Stimulated activated CD8-positive, alpha-beta memory T cell treated with anti-CD3 and anti-CD28 coated beads, Interleukin-7, amount 100 ng/mL, for 24 hours (primary cell): ENCODE measurements at places on chromosomes 5 and 9.

DNA sequence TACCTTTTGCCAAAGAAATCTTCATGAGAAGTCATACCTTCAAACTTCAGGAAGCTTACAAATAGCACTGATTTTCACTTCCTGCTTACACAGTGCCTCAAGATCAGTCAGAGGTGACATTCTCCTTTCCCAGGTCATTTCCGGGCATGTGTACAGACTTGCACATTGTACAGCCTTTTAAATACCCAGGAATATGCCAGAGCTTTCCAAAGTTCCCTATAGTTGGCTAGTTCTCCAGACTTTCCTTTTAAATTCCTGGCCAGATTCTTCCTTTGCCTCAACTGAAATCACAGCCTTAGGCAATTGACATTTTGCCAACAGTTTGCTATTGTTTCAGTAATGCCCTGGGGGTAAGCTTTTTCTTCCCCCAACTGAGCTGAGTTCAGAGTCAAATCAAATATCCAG lies 47.2 kb downstream of the RFX3 start:
- no peak for DNase-seq

DNA sequence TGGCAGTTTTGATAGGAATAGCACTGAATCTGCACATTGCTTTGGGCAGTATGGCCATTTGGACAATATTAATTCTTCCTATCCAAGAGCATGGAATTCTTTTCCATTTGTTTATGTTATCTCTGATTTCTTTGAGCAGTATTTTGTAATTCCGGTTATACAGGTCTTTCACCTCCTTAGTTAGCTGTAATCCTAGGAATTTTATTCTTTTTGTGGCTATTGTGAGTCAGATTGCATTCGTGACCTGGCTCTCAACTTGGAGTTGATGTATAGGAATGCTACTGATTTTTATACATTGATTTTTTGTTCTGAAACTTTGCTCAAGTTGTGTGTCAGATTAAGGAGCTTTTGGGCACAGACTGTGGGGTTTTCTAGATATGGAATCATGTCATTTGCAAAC lies 24.0 kb downstream of the TMEM161B start:
- no peak for DNase-seq

GRCh38 chr5:170143091-170143490 lies 37.4 kb downstream of the FOXI1 start:
- DNase-seq, result no peak

DNA sequence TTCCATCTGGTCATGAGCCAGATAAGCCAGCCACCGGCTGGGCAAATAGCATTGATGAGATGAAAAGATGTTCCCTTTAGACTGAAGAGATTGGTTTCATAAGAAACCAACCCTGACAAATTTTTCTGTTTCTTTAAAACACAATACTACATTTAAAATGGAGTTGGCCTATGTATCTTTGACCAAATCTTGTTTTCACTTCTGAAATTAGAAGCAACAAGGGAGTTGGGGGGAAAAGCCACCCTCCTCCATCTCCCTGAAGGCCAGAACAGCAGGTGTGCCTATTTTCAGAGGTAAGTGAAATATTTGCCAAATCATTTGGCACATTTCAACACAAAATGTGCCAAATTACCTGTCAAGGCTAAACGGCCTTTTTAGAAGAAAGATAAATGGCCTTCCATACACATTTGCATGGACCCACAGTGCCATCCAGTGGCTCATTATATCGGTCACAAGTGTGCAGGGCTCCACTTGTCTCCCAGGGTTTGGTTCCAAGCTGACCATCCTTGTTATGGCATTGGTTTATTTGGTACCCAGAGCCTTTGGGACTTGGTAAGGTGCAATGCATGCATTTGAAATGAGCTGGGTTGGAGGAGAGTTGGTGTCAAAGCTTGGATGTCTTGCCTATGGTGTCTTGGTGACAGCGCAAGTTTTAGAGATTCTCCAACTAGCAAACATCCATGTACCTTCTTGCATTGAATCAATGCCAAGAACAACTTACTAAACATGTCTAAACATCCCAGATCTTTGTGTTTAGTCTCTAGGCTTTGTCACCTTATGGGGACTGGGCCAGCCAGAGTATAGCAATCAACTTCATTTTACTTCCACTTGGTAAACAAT lies 372.0 kb upstream of the KIF2A start:
- no peak for DNase-seq

DNA sequence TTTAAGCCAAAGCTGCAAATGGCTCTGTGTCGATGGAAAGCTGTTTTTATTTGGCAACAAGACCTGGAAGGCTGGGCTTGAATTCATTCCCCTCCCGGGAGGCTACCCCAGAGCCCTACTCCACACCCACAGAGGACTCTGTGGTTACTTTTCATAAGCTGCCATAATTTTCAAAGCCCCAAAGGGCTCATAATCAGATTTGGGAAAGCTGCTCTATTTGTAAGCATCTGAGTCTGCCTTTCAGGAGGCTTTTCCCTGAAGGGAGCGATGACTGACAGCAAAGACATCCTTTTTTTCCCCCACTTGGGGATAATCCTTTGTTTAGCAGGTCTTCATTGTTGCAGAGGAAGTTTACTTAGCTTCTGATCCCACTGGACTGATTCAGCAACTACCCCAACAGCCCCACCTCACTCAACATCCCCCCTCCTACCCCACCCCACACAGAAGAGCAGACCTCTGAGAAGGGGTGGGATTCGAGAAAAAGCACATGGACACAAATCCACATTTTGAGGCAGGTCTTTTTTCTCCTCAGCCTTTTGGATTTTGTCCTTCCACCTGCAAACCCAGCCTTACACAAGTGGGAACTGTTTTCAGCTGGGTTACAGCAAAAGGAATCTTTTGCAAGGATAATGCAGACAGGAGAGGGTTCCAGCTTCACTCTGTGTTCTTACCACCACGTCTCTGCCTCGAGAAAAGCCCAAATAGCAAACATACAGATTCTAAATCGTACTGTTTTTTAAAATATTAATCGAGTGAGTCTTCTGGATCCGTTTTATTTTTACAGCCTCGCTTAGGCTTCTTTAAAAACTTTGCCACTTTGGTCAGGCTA lies 244.4 kb upstream of the TUT7 start:
- DNase-seq, result no peak
